Smooth muscle cell of the coronary artery (primary cell): ENCODE measurements at places on chromosomes 16 and 17. TPM values are rescaled to one million over a fixed set of nuclear protein-coding genes. Genes with fewer than 3 reads are reported as not detected.

The DNASE1L2 gene
- total RNA-seq, result 0.38 and 1.1 TPM in 2 replicates

The PIMREG gene
- total RNA-seq, result 9.3 TPM in 1 of 2 replicates, not detected in the other

The PRSS36 gene
- 0.45 TPM in 1 of 2 replicates, not detected in the other for total RNA-seq

The TBC1D10B gene
- 16.8 and 18.7 TPM in 2 replicates for total RNA-seq

The MGAT5B gene
- total RNA-seq, result 0.08 TPM in 1 of 2 replicates, not detected in the other

The TMEM220 gene
- 1.7 and 2.7 TPM in 2 replicates for total RNA-seq

The SLFN12 gene
- total RNA-seq, result 12.1 and 35.1 TPM in 2 replicates

The CALB2 gene
- total RNA-seq, result 0.08 TPM in 1 of 2 replicates, not detected in the other

The SLC2A4 gene
- total RNA-seq, result 0.08 and 0.12 TPM in 2 replicates
